ENCODE measurements at places on chromosomes 12 and 14. TPM values are rescaled to one million over a fixed set of nuclear protein-coding genes. Genes with fewer than 3 reads are reported as not detected.

Gene ESPL1
- total RNA-seq = 14.8 TPM

Gene GPR65
- total RNA-seq = under 0.01 TPM

Gene TBX3
- 32.1 TPM for total RNA-seq

Gene INSM2
- not detected for total RNA-seq

Gene C3AR1
- 0.30 TPM for total RNA-seq

Gene CMA1
- not detected for total RNA-seq

Gene PTPN11
- total RNA-seq = 65.5 TPM
